ENCODE measurements at places on chromosomes 3 and 15. TPM values are rescaled to one million over a fixed set of nuclear protein-coding genes. Genes with fewer than 3 reads are reported as not detected.

DNA sequence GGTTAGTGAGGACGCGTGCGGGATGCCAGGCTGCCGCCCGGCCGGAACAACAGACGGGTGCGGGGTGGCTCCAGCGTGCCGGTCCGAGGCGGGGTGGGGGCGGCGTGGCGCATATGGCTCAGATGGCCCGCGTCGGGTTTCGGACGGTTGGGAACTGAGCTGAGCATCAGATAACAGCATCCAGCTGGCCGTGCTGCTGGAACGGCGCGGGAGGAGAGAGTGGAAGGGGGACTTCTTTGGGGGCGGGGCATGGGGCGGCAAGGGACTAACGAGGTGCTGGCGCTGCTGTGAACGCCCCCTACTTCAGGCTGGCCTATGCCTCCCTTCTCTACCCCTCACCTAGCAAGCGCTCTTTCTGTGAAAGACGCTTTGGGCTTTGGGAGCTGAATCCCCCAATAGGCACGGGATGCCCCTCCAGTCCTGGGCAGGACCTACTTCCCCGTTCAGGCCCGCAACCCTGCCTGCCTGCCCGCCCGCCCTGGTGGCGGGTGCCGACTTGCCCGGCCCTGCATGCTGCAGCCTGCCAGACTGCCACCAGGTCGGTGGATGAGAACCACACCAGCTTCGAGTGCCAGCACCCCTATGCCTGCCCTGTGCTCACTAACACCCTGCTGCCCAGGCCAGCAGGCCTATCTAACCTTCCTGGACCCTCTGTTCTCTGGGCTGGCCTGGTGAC, 542 bp downstream of the INKA1 start:
- no peak for DNase-seq

- no peak for DNase-seq
Measured at GRCh38 chr3:25099666-25100065, 328.4 kb upstream of the RARB start.

GRCh38 chr3:81485444-81485865, 276.0 kb downstream of the GBE1 start:
- peak; percentile 61 for DNase-seq

GRCh38 chr3:157531771-157532170, 28.6 kb upstream of the VEPH1 start:
- no peak for DNase-seq

- no peak for DNase-seq
Measured at GRCh38 chr3:77885381-77885780, 845.5 kb downstream of the ROBO2 start.

GRCh38 chr3:12351145-12351544, 62.3 kb downstream of the PPARG start:
- no peak for DNase-seq

DNA sequence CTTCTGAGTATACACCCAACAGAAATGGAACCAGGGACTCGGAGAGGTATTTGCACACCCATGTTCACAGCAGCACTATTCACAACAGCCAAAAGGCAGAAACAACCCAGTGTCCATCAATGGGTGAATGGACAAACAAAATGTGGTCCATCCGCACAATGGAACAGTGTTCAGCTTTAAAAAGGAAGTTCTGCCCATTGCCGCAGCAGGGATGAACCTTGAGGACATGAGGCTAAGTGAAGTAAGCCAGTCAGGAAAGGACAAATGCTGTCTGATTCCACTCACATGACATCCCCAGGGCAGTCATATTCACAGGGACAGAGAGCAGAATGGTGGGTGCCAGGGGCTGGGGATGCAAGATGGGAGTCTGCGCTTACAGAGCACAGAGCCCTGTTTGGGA, 7.5 kb downstream of the IQSEC1 start:
- DNase-seq = no peak

DNA sequence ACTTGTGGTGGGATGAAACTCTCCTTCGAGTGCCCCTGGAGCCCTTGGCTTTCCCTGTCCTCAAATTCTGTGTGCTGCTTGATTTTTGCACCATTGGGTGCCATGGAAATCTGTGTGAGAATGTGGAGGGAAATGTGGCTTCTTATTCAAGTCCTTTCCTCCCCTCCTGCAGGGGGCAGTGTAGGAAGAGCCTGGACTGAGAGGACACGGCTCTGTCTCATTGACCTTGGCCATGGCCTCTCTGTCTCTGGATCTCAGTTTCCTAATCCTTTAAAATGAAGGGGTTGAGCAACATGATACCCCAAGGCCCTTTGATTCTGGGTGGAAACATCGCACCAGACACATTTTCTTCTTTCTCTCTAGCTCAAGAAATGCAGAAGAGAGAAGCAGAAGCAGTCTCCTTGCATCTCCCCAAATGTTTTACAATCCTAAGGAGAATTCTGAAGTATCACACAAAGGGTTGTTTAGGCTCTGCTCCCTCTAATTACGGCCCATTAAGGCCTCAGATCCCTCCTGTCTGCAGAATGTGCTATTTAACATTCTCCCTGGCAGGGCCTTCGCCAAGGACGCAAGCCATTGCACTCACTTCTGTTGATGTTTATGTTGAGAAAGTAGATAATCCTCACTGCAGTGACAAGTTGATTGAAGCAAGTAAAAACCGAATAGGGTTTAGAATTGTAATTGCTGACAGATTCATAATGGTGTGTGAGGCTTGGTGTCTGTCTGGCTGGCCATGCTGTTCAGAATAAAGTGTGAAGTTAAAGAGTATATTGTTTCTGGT, 169.1 kb downstream of the TPRG1 start:
- DNase-seq = no peak

DNA sequence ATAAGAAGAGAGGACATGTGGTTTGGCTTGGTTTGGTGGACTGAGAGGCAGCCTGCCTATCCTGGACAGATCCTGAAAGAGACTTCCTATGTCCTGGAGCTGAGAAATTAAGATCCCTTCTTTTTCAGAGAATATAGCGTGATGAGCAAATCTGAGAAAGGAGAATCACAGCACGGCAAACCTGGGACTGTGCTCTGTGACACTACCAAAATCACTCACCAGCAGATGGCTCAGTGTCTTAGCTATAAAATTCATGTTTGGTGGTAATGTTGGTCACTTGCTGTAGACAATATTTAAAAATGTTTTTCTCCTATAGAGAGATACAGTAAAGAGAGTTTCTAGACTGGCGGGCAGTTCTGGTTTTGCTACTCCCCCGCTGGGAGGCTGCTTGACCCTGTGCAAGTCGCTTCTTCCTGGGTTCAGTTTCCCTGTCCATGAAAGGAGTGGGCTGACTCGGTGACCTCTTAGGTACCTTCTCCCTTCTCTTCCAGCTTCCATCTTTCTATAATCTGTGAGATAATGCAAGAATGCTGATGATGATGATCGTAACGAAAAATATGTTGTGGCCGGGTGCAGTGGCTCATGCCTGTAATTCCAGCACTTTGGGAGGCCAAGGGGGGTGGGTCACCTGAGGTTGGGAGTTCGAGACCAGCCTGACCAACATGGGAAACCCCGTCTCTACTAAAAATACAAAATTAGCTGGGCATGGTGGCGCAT, 7.6 kb upstream of the HES1 start:
- DNase-seq = no peak

DNA sequence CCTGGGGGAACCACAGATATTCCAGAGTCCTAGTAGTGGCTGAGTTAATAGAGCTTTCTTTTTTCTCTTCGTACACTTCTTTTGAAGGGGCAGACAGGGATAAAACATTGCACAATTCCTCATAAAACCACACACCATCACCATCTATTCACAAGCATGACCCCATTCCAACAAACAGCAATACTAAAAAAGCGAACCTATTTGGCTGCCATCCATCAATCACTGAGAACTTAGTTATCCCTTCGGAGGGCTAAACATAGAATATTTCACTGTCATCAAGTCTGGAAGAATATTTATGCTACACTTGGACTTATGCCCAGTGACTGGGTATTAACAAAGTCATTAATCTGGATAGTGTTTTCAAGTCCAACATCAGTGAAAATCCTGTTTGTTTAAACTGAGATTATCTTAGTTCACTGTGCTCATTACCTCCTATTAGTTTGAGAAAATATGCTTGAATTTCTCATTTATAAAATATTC, 80.3 kb upstream of the PRTG start:
- DNase-seq = no peak

DNA sequence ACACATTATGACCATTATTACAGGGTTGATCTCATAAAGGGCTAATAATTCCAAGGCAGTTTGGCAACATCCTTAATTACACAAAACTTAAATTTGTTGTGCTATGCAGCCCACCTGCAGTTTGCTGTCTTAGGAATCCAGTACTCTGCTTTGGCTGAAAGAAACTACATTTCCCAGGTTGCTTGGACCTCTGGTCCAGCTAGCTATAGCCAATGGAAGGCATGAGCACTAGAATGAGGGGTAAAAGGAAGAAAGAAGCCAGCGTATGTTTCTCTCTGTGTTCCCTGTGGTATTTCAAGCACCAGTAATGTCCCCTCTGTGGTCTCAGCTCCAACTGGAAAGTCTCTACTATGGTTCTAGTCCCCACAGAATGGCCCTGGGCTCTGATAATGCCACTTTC, 84.3 kb upstream of the TSC22D2 start:
- DNase-seq = no peak

Gene NXPE3
- polyA plus RNA-seq = 19.4 TPM

Gene CLSTN2
- 2.1 TPM for polyA plus RNA-seq

Gene CNTN4
- 9.0 TPM for polyA plus RNA-seq

Gene STAC
- polyA plus RNA-seq = 40.1 TPM

Gene SYNPR
- not detected for polyA plus RNA-seq

Gene GYG1
- polyA plus RNA-seq = 85.5 TPM

Data from forelimb muscle (tissue), 1 donor.